ENCODE measurements at places on chromosomes 2 and 18.

DNA sequence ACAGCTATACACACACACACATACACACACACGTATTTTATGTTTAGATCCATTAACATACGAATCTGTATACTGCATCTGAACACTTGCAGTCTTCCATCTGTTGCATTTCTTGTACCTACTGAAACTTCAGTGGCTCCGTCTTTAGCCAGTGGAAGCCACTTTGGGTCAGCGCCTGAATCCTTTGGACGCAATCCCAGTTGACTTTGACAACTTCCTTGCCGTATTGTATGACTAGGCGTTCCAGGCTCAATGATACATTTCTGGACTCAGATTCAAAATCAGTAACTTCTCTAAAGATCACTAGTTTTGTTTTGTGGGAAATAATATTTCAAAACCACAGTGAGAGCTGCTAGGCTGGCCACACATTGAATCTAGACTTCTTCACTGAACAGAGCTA, 101.5 kb upstream of the GPC1 start:
- DNase-seq = no peak

DNA sequence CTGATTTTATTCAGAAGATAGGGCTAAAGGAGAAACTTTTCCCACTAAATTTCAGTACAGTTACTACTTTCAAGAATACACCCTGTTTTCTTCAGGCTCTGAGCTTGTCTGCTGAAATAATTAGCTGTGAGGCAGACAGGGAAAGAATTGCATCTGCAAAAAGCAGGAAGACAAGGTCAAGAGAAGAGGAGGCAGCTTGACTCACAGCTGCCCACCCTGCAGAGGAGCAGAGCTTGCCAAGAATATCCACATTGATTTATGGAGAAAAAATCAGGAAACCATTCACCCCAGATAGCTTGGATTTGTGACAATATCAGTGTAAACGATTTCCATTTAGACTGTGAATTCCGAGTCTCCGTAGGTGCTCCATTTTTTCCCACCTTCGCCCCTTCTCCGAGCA, 49.0 kb downstream of the ACTR2 start:
- DNase-seq = no peak

- peak; percentile 20 for DNase-seq
These were observed 142.8 kb downstream of the NDUFA10 start for GRCh38 chr2:239882331-239882732.

- no peak for DNase-seq
These were observed 749.0 kb upstream of the ZEB2 start for GRCh38 chr2:145268931-145269330.

GRCh38 chr2:140683658-140684057, 1447.2 kb downstream of the LRP1B start:
- DNase-seq = no peak

GRCh38 chr2:62698653-62699052, 6.9 kb upstream of the EHBP1 start:
- no peak for DNase-seq

- no peak for DNase-seq
These were observed 198.2 kb downstream of the MYO1B start for GRCh38 chr2:191443446-191443845.

- no peak for DNase-seq
These were observed 8.9 kb downstream of the COL6A3 start for GRCh38 chr2:237405006-237405559.
